ENCODE measurements at places on chromosomes 6 and 20.

DNA sequence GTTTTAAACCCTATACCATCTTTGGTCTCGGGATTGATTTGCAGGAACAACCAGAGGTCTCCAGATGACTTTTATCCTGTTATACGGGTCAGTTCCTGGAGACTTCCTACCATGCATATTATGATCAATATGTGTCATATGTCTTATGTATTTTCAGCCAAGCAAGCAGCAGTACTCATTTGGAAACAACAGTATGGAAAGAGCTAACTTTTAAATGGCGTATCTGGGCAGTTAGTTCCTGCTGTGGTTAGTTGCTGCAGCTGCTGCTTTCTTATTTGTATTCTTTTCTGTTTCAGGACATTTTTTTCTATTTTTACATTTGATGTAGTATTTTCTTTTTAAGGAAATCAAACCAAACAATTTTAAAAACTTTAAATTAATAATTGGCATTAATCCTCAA is 207.5 kb downstream of the MANEA start:
- no peak for DNase-seq

DNA sequence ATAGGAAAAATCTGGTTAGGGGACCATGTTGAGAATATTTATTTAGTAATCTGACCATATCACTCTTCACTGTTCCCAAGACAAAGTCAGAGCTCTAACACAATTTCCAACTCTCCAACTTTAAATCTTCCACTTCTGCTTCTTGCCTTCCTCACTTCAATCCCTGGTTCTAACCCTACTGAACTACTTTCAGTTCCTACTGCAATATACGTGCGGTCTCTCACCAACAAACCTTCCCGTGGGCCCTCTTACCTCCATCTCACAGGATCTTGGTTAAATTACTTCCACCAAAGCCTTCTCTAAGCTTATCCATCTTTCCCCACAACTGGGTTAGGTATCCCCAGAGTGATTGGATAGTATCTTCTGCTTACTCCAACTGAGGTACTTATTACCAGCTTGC is 8.0 kb downstream of the EIF2S2 start:
- DNase-seq = no peak

DNA sequence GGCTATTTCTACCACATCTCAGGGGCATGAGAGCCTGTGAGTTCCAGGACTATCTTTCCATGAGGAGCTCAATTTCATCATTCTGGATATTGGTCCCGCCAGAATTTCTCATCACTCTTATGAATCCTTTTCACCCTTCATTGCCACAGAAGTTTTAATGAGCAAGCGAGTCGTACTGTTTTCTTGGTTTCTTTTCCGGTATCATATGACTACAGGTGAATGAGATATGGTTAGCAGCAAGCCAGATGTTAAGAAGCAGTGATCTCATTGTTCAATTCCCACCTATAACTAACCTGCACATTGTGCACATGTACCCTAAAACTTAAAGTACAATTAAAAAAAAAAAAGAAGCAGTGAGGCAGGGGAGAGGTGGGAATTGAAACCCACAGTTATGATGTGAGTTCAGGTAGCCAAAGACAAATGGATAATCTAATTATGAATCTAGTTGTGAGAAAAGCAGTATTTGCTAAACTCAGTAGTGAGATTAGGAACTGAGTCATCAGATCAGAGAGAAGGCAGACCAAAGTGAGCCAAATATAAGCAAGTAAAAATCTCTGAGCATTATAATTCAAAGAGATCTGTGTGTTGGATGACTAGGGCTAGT is 78.0 kb upstream of the ELOVL5 start:
- DNase-seq = no peak

GRCh38 chr20:12410783-12411182 is 493.1 kb downstream of the BTBD3 start:
- no peak for DNase-seq

GRCh38 chr6:53725791-53726575 is 60.4 kb upstream of the KLHL31 start:
- DNase-seq = no peak

GRCh38 chr20:33663161-33664084 is 1.3 kb downstream of the C20orf144 start:
- DNase-seq = no peak

DNA sequence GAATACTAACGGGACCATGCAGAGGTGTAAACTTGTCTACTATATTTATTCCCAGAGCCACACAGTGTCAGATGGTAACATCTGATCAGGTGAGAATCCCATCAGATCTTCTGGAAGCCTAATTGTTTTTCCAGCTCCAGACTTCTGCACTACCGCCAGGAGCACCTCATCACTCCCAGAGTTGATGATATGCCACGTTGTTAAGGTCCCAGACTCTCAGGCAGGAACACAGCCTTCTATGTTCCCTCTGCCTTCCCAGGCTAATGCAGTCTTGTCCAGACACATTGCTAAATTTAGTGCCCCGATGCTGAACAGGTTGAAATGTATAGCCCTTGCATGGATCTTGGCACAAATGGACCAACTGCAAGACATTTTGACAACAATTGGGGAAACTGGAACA is 86.2 kb downstream of the PROKR2 start:
- DNase-seq = no peak

DNA sequence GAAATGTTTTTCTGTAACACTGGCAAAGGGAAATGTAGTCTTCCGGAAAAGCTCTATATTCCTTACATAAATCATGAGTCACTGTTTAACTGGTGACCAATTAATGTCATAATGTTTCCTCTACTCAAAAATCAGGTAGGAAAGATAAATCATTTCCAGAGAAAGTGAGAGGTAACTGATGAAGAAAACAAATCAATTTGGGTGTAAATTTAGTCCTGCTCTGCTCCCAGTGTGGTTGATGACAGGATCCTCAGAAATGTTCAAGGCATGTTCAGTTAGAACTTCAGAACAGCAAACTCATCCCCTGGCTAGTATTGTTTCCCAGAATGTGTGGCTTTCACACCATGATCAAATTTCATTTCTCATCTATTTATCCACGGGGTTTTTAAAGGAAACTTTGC is 38.8 kb upstream of the SPACA1 start:
- no peak for DNase-seq

DNA sequence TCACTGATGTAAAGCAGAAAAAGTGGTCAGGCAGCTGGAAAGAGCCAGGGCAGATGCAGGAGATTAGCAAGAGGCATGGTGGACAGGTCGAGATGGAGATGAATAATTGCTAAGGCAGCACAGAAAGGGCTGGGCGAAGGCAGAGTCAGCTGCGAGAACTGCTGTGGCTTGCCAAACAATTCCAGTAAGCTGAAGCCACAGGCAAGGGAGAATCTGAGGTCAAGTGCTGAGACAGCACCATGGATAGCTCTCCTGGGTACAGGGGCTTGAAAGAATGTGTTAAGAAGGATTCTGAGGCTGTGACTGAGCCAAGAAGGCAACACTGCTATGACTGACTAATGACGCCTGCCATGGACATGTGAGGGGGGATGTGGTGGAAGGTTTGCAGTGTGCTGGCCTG is 220.8 kb upstream of the FOXA2 start:
- DNase-seq = no peak

GRCh38 chr20:13322621-13323020 is 101.5 kb downstream of the ISM1 start:
- no peak for DNase-seq

GRCh38 chr6:133892813-133893691 is 4.1 kb downstream of the TCF21 start:
- DNase-seq = no peak

DNA sequence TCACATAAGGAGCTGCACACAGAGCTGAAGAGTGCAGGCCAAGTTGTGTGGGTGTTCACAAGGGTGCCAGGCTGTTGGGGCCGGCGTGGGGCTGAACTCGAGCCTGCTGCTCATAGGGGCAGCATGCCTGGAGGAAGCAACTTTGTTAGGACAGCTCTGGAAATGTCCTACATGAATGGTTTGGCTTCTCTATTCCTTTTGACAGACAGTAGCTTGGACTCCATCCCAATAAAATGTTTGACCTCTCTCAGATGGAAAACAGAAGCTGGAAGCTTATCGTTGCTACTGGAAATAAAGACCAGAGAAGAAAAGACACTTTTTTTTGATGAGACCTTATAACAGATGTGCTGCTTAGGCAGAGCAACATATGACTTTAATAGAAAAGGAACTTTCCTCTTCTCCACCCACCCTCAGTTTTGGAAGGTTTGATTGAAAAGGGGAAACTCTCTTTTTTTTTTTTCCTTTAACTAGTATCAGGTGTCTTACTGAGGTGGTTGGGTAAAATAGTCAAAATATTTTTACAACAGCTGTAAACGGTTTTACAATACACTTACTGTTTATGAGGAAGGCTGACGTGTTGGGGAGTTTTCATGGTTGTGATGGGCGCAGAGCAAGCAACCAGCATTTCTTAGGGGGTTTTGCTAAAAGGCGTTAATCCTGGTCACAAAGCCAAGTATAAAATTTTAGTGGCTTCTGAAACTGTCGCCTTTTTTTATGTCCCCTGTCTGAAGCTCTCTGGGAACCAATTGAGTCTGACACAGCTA is 80.7 kb upstream of the EEF1E1 start:
- DNase-seq = no peak

- DNase-seq = no peak
These were observed 53.8 kb downstream of the ADGRG6 start for GRCh38 chr6:142355520-142356174.

DNA sequence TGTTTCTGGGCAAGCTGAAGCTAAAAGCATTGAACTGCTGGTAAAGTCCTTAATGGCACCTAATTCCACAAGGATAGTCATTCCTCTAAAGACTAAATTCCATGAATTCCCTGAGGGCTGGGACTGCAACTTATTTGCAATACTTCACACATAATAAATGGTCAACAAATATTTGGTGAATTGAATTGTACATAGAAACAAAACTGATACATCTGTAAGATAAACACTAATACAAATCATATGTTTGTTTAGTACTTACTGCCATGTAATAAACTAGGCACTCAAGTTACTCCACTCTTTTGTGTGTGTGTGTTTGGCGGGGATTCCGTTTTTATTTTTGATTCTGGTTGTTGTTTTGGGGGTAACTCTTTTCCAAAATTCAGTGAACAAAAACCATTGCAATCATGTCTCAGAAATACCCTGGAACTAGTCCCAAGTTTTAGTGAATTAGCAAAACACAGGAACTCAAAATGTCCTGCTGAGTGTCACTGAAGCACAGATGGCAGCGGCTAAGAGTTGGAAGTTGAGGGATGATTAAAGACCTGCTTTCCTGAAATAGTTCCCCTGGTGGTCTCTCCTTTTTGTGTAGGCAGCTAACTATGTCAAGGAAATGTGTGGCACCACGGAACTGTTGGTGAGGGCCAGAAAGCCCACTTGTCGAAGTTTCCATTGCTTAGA is 74.8 kb upstream of the SNRPB2 start:
- DNase-seq = no peak

GRCh38 chr20:47663354-47664067 is 121.8 kb downstream of the SULF2 start:
- no peak for DNase-seq

GRCh38 chr6:156978948-156979347 is 201.8 kb downstream of the ARID1B start:
- no peak for DNase-seq

- DNase-seq = no peak
These were observed 327.7 kb downstream of the UBE3D start for GRCh38 chr6:82737965-82738364.
